Activated CD8-positive, alpha-beta memory T cell treated with anti-CD3 and anti-CD28 coated beads for 1 hour (primary cell): ENCODE measurements at places on chromosomes 16 and 17.

DNA sequence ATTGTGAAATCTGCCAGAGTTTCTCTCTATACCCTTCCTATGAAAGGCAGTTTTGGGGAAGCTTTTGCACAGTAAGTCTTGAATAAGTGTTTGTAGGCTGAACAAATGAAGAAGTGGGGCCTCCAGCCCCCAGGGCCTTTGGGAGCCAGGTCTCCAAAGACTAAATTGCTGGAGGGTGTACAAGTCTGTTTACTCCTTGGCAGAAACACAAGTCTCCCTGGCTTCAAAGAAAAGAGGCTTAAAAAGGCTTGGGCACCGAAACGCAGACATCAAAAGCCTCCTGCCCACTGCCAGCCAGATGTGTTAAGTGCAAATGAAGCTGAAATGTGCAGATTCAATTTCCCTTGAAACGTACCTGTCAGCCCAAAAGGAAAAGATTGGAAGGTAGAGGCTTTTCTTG, 146.3 kb downstream of the TMEM132E start:
- no peak for DNase-seq

DNA sequence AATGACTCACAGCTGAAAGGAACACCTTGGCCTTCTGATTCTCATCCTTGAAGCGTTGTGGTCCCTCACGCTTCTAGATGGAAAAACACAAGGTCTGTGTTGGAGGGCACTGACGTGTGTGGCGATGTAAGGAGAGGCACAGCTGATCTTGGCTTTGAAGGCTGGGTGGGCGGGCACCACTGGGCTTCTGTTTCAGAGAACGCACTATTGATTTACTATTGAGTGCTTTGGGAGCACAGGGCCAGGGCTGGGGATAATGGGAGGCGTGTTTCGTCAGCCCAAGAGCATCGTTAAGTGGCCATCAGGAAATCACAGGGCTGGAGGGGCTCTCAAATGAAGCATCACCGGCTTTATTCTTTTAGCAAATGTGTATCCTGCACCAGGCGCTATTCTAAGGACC, 70.7 kb downstream of the CMIP start:
- no peak for DNase-seq

DNA sequence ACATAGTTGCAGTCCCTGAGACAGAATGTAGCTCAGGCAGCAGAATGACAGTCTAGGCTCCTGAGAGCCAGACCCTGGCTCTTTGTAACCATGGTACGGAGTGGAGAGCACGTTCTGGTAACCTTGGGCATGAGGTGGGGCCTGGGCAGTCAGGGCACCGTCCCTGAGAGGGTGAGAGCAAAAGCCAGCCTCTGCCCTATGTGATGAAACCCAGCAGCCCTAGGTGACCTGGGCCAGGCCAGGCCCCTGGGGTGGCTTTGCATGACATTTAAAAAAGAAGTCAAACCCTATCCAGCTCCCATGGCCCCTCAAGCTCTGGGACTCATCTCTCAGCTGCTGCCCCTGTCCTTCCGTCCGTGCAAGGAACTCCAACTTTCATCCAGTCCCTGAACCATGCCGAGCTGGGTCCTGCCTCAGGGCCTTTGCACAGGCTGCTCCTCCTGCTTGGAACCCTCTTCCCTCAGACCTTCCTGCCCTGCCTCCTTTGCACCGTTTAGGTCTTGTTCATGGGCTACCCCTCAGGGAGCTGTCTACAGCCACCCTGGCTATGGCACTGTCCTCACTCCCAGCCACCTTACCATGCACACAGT, 188.6 kb downstream of the NTN1 start:
- DNase-seq, result no peak

DNA sequence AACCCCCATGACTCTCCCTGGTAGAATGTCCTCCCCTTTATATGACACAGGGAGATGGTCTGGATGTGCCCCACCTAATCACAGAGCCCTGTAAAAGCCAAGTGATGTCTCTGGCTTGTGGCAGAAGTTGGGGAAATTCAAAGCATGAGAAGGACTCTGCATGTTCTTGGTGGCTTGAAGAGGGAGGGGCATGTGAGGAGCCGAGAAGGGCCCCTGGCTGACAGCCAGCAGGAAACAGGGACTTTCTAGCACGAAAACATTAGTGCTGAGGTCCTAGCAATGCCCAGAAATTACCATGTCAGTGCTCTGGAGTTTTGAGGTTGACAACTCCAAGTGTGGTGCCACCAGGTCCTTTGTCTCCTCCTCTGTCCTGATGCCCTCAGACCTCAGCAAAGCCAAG, 75.9 kb downstream of the USP22 start:
- DNase-seq, result no peak

- DNase-seq, result no peak
Measured at GRCh38 chr17:80031691-80032430, 3.8 kb downstream of the TBC1D16 start.

GRCh38 chr16:83110269-83110668, 483.5 kb downstream of the CDH13 start:
- no peak for DNase-seq

GRCh38 chr16:85736921-85737320, 14.0 kb downstream of the C16orf74 start:
- no peak for DNase-seq

GRCh38 chr17:60149691-60150582, at the start of gene CA4:
Gene CA4 (plus strand): TSS chr17:60149973. CDS start chr17:60150035, 62 bp downstream.
- DNase-seq, result no peak

GRCh38 chr16:10750793-10751192, 7.2 kb downstream of the NUBP1 start:
- DNase-seq, result no peak

- no peak for DNase-seq
Measured at GRCh38 chr17:11871773-11872172, 125.5 kb downstream of the ZNF18 start.

DNA sequence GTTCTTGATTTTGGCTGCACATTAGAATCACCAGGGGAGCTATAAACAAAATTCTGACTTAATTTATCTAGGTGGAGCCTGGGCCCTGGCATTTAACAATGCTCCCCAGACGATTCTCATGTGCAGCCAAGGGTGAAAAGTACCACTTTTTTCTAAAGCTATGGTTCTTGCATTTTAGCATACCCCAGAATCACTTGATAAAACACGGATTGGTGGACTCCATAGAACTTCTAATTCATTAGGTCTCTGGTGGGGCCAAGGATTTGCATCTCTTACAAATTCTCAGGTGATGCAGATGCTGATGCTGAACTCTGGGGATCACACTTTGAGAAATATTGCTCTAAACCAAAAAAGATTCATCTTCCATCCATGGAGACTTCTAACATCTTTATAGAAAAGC, 74.5 kb downstream of the RPGRIP1L start:
- no peak for DNase-seq

- DNase-seq, result no peak
Measured at GRCh38 chr16:58201163-58201562, 3.3 kb upstream of the CSNK2A2 start.

DNA sequence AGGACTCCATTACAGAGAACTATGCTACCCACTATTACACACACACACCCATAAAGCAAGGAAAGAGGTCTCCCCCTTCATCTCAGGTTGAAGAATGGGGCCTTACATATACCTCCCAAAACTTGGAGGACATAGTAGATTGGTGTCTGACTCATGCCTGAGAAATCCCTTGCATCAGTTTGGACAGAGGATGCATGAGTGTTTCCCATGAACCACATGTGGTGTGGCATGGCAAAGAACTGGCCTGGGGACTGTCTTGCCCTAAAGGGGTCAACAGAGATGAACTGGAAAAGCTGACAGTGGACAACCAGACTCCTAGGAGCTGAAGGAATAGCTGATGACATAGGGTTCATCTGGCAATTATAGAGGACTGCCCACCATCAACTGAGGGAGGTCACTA, 54.0 kb downstream of the DYNLRB2 start:
- no peak for DNase-seq

- DNase-seq, result no peak
Measured at GRCh38 chr17:7263801-7264078, 1.5 kb upstream of the CLDN7 start.

DNA sequence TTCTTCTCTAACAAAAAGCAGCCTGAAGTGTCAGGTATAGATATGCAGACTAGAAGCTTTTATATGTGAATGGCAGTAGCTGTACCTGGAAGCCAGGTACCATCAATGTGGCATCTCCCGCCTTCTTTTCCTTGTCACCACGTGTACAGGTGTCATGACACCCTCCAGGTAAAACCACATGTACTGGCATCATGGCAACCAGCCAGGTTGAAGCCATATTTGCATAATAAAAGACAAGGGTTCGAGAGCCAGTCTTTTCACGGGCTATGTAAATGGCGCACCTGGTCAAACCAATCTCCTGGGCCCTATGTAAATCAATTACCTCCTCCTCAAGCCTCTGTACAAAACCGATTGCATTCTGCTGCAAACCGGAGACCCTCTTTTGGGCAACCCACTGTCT, 541.3 kb downstream of the CDH11 start:
- no peak for DNase-seq

- DNase-seq, result no peak
Measured at GRCh38 chr17:35287286-35287811, 44.5 kb downstream of the SLFN5 start.

- no peak for DNase-seq
Measured at GRCh38 chr16:75497558-75497957, 2.3 kb upstream of the CHST6 start.

DNA sequence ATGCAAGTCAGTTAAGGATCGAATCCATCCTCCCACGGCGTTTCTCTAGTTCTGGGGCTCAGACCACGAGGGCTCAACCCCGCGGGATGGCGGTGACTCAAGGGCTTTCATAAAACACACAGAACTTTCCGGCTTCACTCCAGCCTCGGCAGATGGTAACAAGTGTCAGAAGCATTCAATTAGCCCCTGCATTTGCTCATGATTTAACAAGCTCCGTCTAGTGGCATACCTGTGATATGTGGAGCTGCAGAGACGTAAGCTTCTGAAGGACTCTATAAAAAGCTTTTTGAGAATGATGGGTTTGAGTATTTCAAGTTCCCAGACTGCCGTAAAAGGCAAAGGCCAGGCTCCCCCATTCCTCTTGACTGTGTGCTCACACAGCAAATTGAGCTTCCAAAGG, 91.3 kb upstream of the SEC14L1 start:
- DNase-seq, result no peak

DNA sequence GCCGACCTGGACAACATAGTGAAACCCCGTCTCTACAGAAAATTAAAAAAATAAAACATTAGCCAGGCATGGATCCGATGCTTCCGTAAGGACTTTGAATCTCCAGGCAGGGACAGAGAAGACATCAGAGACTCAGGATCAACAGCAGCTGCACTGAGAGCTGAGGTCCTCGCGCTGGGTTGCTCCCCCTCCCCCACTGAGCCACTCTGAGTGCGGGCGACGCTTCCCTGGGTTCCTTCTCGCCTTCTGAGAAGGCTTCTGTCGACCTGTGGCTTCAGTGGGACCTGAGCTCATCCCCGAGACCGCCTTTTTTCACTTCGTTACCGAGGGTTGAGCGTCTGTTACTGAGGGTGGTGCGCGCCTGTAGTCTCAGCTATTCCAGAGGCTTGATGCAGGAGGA, 20.4 kb downstream of the ACTG1 start:
- no peak for DNase-seq

- no peak for DNase-seq
Measured at GRCh38 chr17:66717641-66718058, 117.3 kb upstream of the CACNG5 start.

- no peak for DNase-seq
Measured at GRCh38 chr17:19369107-19369778, 6.7 kb upstream of the B9D1 start.

- no peak for DNase-seq
Measured at GRCh38 chr17:40309949-40310510, 1.1 kb downstream of the RARA start.

DNA sequence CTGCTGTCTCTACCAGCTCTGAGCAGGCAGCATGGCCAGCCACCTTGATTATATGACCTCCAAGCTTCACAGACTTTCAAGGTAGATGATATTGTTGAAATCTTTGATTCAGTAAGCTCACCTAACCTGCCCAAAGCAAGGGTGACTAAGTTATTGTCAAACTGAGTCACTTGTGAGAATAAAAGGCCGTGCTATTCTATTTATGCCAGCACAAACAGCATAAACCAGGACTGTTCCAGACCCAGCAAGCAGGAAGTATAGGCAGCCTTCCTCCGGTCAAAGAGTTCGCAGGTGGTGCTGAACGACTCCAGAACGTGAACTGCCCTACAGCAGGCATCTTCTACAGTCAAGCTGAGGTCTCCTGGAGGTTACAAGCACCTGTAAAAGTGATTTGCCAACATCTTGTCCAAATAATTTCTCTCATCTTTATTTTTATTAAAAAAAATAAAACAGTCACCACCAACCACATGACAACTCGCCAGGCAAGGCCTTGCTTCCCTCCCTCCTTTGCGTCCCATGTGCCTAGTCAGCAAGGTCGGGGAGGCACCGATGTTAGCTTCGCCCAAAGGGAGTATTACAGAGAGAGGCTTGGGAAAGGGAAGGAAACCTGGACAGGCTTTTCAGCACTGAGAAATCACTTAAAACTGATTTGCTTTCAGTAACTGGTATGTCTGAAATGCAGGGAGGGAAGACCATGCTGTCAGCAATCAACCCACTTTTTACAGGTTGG, 10.8 kb downstream of the ARL2BP start:
- DNase-seq, result no peak

DNA sequence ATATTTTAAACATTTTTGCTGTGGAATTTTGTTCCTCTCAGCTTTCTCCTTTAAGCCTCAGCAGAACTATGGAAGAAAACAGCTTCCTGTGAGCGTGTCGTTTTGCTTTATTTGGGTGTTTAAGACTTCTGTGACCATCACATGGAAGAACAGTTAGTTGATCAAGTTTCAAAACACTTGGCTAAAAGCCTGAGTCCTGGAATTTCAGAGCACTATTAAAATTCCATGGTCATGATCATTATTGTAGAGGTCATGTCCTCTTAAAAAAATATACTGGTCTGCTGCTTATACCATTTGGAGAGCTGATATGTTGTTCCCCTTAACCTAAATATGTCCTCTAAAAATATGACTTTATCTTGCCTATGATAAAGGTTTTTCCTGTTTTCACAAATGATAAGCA, 12.6 kb upstream of the CDR2 start:
- DNase-seq, result no peak

- DNase-seq, result no peak
Measured at GRCh38 chr17:9016941-9017552, 4.3 kb upstream of the NTN1 start.

- DNase-seq, result no peak
Measured at GRCh38 chr17:63941162-63941561, 9.0 kb upstream of the CD79B start.

DNA sequence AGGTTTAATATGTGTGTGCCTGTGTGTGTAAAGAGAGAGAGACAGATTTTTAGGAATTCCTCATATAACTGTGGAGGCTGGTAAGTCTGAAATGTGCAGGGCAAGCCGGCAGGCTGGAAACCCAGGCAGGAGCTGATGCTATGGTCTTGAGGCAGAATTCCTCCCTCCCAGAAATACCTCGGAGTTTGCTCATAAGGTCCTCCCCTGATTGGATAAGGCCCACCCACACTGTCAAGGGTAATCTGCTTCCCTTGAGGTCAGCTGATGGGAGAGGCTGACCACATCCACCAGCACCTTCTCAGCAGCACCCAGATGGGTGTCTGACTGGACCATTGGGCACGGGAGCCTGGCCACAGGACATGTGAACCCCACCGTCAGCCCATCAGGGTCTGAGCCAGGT, 42.4 kb downstream of the C16orf95 start:
- DNase-seq, result no peak
